Gastroesophageal sphincter (tissue), 4 donors: ENCODE measurements at places on chromosomes 2 and 18. TPM values are rescaled to one million over a fixed set of nuclear protein-coding genes. Genes with fewer than 3 reads are reported as not detected.

- no peak for ATAC-seq
These were observed 286.5 kb upstream of the SYT4 start for GRCh38 chr18:43563780-43564179.

- ATAC-seq, result no peak
These were observed 1064.2 kb upstream of the FAM98A start for GRCh38 chr2:34663314-34663713.

DNA sequence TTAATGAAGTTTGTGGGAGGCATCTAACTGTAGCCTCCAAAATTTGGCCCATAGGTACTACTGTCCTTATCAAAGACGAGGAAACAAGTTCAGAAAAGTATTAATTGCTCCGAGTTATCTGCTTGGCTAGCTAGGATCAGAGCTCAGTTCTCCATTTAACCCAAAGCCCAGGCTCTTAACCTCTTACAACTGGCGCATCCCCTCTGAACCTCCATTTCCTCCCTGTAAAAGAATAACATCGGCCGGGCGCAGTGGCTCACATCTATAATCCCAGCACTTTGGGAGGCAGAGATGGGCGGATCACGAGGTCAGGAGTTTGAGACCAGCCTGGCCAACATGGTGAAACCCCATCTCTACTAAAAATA, 3.5 kb upstream of the MSH6 start:
- ATAC-seq, result no peak

- ATAC-seq, result no peak
These were observed 41.0 kb upstream of the ACTR3 start for GRCh38 chr2:113848758-113849415.

The GPR17 gene
- not detected for total RNA-seq

The LRRTM1 gene
- 1.2 TPM for total RNA-seq
